Activated CD4-positive, alpha-beta T cell treated with anti-CD3 and anti-CD28 coated beads for 24 hours (primary cell): ENCODE measurements at places on chromosomes 12 and 14.

GRCh38 chr12:87608321-87608720 is 420.9 kb downstream of the C12orf50 start:
- no peak for DNase-seq

DNA sequence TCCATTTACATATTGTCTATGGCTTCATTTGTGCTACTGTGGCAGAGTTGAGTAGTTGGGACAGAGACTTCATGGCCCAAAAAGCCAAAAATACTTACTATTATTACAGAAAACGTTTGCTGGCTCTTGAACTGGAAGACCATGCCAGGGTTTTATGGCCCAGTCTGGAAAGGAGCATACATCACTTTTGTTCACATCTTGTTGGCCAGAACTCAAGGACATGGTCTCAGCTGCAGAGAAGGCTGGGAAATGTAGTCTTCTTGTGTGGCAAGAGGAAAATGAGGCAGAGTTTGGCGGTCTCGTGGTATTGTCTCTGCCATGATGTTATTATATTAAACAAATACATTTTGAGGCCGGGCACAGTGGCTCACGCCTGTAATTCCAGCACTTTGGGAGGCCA is 509.6 kb downstream of the MED13L start:
- no peak for DNase-seq

- DNase-seq, result peak; percentile 11
Observed at GRCh38 chr12:107134558-107134957, 41.2 kb upstream of the CRY1 start.

- no peak for DNase-seq
Observed at GRCh38 chr12:15274561-15274967, 47.7 kb upstream of the PTPRO start.

DNA sequence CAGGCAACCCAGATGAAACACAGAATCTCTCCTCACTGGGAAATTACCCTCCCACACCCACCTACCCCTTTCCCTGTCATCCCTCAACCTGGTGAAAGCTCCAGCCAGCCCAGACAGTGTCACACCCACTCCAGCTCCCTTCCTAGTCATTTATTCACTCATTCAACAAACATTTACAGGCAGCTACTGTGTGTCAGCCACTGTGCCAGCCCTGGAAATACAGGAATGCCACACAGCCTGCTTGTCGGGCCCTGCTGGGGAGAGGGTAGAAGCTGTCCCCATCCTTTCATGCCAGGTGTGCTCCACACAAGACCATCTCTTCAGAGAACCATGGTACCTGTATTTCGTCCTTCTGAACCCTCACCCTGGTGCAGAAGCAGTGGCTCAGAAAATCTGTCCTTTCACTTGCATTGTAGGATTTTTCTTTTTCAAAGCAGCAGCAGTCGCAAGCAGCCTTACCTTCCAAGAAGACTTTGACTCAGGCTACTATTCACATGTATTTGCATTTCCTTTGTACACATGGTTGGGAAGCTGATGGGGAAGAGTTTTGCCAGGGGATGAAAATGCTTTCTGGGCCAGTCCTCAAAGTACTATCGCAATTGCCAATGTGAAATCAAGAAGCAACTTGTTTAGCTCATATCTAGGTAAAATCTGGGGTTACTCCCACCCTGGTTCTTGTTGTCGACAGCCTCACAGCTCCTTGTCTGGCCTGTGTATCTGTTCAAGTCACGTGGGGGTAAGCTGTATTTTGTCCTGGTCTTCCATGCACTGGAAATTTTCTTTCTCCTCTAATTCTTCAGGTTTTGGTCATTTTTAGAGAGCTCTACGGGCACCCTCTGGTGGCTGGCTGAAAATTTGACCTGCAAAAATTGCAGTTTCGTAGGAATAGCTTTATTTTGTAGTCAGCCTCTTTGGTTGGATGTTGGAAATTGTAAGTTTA is 147.4 kb upstream of the EGLN3 start:
- DNase-seq, result no peak

DNA sequence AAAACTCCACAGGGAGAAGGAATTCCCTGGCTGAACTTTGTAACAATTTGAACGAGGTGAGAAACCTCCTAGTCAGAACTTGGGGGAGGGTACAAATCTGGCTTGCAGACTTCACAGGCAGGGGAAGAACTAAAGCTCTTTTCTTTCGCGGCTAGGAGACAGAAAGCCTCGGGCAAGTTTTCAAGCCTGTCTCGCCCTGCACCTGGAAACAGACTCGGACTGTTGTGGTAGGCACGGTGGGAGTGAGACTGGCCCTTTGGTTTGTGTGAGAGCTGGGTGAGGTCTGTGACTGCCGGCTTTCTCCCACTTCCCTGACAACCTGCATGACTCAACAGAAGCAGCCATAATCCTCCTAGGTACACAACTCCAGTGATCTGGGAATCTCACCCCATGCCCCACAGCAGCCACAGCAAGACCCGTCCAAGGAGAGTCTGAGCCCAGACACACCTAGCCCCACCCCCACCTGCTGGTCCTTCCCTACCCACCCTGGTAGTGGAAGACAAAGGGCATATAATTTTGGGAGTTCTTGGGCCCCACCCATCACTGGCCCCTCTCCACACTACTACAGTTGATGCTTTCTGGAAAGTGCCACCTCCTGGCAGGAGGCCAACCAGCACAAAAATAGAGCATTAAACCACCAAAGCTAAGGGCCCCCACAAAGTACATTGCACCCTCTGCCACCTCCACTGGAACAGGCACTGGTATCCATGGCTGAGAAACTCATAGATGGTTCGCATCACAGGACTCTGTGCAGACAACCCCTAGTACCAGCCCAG is 102.7 kb upstream of the ST8SIA1 start:
- no peak for DNase-seq
